ENCODE measurements at places on chromosomes 13 and 19.

DNA sequence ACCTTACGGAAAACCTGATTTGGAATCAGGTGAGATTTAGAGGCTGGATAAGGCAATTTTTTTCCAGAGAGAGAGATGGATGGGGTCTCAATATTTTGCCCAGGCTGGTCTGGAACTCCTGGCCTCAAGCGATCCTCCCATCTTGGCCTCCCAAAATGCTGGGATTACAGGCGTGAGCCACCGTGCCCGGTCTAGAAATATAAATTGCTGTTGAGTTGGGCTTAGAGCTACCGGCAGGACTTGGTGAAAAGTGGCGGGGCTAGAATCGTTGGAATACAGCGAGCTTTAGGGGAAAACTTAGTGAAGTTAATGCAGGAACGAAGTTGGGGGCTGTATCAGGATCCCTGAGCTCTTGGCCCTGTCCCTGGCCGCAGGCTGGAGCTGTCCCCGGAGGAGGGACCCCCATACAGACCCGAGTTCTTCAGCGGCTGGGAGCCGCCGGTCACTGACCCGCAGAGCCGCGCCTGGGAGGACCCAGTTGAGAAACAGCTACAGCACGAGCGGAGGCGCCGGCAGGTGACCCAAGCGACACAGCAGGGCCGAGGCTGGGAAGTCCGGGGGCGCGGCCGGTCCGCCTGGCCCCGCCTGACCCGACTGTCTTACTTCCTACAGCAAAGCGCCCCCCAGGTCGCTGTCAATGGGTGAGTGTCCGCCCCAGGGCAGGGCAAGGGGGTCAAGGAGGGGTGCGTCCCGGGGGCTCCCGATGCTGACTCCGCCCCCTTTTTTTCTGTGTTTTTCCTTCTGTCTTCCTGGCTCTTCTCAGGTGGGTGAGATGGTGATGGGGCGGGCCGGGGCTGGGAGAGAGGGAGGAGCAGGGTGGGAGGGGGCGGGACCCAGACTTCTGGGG is 7.6 kb downstream of the EPS8L1 start:
- no peak for DNase-seq

GRCh38 chr13:106466691-106467426 is 68.6 kb downstream of the EFNB2 start:
- DNase-seq: no peak

GRCh38 chr19:54138489-54139256 is 1.1 kb downstream of the CNOT3 start:
- no peak for DNase-seq

GRCh38 chr19:42555317-42555716 is 27.0 kb upstream of the CEACAM1 start:
- no peak for DNase-seq

DNA sequence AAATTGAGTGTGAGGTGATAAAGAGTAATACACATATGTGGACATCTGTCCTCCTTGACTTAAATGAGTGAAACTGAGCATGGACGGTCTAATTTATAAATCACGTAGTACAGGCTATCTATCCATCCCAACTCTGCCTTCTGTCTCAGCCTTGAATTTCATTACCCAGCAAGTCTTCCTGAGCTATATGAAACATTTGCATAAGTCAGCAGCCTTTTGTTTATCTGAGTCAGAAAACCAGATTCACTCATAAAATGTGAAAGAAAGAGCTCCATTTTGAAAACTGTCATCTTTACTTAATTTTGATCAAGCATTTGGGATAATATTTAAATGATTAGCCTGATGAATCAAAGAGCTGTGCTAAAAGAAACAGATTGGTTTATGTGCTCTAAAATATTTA is 197.9 kb downstream of the LHFPL6 start:
- no peak for DNase-seq

DNA sequence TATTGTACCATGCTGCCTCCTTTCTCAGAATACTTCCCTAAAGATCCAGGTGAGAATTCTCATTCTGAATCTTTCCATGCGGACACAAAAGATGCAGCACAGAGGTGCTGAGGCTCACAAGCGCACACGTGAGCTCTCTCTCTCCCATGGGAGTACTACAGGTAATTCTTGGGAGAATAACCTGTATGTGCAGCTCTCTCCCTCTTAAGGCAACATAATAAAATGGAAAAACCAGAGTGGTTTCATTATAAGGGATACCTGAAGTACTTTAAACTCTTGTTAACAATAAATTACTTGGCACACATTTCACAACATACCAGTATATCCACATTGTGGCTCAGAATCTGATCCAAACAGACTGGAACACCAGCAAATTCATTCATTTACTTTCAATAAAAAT is 40.4 kb downstream of the INTS6 start:
- DNase-seq: no peak

All from brain pericyte (primary cell).